ENCODE measurements at places on chromosomes 4 and X. TPM values are rescaled to one million over a fixed set of nuclear protein-coding genes. Genes with fewer than 3 reads are reported as not detected.

The TCEAL9 gene
- 46.8 TPM for total RNA-seq

The ZNF81 gene
- 4.4 TPM for total RNA-seq

The HSFX4 gene
- total RNA-seq = not detected

The SYTL5 gene
- 0.17 TPM for total RNA-seq

DNA sequence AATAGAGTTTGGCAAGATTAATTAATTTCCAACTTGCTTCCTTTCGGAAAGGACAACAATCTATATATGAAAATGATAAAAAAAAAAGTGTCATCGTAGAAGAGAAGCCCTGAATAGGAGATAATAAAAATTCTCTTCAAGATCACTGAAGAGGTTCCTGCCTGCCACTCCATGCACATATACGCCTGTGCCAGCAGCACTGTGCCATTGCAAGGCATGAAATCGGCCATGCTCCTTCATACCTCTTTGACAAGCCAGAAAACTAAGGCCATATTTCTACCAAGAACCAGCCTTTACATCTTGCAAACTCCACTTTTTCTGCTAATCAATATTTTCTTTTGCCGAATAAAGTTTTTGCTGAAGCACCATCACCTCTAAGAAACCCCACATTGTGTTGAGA is 365.5 kb downstream of the CXXC4 start:
- no peak for DNase-seq

The NUDT6 gene
- 7.5 TPM for total RNA-seq

DNA sequence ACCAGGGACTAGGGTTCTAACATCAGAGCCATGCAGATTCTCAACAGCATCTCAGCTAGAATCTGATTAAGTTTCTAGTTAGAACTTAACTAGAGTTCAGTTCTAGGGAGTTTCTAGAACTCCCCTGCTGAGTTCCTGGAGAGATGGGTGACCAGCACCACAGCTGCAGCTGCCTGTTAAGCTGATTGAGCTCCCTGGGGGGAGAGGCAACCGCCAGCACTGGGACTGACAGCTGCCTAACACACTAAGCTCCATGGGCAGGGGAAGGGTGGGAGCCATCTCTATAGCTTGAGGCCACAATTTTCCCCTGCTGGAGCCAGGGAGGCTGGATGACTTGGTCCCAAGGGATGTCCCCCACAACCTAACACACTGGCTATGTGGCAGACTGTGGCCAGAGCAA is 84.2 kb downstream of the CHIC1 start:
- no peak for DNase-seq

DNA sequence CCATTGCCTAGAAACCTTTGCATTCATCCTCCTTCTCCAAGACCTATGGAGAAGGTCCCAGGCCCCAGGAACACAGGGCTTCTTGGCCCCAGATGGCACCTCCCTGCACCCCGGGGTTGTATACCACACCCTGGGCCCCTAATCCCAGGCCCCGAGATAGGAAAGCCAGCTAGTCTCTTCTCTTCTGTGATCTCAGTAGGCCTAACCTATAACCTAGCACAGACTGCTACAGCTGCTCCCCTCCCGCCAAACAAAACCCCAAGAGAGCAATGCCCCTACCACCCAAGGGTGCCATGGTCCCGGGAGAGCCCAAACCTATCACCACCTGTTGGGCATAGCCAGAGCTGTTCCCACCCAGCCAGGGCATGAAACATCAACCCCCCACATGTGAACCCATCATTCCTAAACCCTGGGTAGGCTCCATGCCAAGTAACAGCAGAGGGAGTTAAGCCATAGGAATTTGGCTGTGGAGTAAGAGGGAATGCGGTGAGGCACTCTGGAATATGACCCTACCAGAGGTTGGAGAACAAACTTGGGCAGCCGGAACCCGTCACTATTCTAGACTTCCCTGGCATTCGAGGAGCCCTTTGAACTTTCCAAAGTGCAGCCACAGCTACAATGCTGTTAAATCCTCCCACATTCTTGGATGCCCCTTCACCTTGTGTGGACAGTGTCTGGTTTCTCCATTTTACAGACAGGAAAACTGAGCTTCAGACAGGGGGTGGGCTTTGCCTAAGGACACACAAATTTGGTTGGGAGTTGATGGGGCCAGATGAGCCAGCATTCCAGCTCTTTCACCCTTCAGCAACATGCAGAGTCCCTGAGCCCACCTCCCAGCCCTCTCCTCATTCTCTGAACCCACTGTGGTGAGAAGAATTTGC is 10.9 kb upstream of the SASH3 start:
- DNase-seq = no peak

GRCh38 chr4:1992468-1993168 is 16.2 kb downstream of the NELFA start:
- DNase-seq = no peak

The AKAP17A gene
- total RNA-seq = 41.5 TPM

The MAGEA9 gene
- not detected for total RNA-seq

GRCh38 chrX:140572724-140573123 is 67.9 kb upstream of the SOX3 start:
- DNase-seq = peak; percentile 62

The CRMP1 gene
- not detected for total RNA-seq

All from PC-3 (cell line).